Suppressor macrophage treated with lipopolysaccharide for 4 hours (primary cell): ENCODE measurements at places on chromosomes 2 and 18.

DNA sequence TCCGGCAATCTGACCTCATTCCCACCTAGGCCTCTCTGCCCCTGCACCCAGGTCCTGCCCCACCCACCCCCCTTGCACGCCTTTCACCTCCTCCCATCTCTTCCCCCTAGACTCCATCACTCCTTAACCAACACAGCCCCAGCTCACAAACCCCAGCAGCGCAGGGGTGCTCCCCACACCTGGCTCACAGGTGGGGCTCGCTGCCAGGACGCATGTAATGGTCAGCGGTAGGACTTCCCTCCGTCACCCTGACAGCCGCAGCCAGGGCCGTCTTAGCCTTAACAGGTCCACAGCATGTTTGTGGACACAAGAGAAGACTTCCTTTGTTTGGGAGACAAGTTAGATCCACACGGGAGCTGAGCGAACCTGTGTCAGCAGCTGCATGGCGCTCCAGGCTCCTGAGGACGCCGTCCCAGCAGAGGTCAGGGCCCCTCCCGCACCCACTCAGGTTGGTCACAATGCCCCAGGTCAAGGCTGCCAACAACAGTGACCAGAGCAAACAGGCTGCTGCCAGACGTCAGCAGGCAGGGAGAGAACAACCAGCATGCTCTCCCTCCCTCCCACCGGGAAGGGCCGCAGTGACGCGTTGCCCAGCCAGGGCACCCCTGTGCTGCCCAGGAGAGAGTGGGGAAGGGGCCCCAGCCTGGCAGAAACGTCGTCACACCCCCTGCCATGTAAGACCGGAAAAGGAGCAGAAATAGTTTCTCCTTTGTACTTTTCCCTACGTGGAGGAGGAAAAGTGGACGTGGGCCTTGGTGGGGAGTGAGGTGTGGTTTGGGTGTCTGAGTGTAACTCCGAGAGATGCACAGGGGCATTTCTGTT, 68.0 kb downstream of the PXDN start:
- DNase-seq = no peak

DNA sequence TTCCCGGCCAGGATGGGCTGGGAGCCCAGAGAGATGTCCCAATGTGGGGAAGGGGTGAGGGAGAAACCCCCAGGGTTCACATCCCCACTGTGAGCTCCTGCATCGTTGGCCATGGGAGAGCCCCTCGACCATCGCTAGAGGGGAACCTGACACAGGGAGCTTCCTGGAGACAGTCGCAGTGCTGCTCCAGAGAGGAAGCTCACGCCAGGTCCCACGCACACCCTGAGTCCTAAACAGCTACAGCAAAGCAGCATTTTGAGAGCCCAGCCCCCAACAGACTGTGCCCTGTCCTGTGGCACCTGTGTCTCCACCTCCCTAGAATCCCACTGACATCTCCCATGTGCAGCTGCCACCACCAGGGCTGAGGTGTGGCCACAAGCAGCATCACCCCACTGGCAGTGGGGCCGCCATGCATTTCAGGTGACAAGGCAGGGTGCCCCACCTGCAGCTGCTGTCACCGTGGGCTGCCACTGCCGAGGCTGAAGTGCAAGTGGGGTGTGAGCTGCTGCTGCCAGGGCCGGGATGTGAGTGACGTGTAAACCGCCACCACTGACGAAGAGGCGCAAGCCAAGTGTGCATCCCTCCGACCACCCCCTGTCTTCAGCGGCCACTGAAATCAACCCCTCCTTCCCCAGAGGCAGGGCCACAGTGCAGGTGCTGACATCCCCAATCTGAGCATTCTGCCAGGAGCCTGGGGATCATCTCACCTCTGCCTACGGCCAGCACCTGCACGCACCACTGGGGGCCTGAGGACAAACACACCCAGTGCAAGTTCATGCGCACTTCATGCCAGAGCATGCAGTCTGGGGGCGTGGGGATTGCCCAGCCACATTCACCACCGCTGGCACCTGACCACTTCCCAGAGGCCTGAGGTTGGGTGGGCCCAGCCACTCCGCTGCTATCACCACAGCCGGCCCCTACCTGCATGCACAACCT, 467.7 kb upstream of the SALL3 start:
- no peak for DNase-seq

GRCh38 chr2:66239655-66240054, 195.3 kb upstream of the MEIS1 start:
- DNase-seq = no peak

DNA sequence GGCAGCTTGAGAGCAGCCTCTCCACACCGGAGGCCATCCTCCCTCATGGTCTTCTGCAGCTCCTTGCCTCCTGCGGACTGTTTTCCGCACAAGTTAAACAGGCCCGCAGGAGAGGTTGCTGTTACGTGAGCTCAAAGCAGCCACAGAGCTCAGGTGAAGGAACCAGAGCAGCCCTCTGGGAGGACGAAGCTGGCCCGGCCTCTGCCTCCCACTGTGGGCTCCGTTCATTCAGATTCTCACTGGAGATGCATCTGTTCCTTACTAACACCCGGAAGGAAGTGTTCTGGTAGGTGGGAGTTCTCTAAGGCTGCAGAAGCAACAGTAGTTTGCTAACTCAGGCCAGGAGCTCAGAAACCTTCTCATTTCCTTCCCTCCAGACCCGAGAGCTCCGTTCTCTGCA, 10.9 kb downstream of the DIPK1C start:
- no peak for DNase-seq

GRCh38 chr18:47407736-47408135, 156.3 kb upstream of the SKOR2 start:
- DNase-seq = no peak

DNA sequence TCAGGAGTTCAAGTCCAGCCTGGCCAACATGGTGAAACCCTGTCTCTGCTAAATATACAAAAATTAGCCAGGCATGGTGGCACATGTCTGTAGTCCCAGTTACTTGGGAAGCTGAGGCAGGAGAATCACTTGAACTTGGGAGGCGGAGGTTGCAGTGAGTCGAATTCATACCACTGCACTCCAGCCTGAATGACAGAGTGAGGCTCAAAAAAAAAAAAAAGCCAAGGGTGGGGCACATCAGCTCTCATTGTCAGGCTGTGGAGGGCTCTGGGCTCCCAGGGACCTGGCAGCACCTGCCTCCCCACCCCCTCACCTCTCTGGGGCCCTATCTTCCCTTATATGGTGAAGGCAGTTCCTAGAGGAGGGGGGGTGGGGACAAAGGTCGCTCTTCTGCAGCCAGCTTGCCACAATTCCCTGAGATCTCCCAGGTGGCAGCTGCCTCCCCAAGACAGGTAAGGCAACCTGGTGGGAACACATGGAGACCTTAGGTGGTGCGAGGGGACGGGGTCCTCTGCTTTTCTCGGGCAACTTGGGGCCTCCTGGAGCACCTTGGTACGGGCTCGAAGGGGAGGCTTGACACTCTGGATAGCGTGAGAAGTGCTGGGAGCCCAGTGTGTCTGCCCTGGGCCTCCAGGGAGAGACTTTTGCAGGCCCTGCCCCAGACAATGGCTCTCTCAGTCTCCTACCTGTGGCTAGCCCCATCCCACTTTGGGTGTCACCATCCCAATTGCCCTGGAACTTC, at the start of gene VIL1:
TSS of gene VIL1 (plus strand) at position 407 of the 742 bp plus-strand sequence. CDS start 4,656 bp downstream, outside the sequence.
- no peak for DNase-seq

DNA sequence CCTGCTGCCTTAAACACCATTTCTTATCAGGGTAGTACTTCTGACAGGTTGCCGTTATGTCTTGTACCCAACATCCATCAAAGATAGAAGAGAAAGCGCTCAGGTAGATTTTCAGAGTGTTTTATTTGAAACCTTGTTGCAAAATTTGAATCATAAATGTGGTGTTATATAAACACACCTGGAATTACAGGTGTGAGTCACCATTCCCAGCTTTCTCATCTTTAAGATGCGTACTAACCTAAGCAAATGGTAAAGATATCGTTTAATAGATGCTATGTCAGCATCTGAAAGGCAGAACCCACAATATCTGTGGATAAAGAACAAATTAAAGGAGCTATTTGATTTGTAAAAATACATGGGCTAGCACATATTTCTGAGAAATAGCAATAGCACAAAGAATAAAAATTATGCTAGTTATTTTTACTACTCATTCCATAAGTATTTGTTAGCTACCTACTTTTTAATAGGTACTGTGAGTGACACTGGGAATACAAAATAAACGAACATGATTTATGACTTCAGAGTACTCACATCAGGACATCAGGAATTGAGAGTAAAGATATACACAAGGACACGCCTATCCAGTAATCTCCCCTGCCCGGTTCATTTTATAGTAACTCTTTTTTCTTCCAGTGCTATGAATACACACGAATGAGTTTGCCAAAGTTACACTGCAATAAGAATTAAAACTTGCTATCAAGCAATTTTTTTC, 193.8 kb downstream of the RBM43 start:
- no peak for DNase-seq

- peak; percentile 59 for DNase-seq
These were observed 51.0 kb upstream of the CYP26B1 start for GRCh38 chr2:72198532-72199241.

GRCh38 chr2:178247250-178247649, 52.9 kb downstream of the OSBPL6 start:
- no peak for DNase-seq

DNA sequence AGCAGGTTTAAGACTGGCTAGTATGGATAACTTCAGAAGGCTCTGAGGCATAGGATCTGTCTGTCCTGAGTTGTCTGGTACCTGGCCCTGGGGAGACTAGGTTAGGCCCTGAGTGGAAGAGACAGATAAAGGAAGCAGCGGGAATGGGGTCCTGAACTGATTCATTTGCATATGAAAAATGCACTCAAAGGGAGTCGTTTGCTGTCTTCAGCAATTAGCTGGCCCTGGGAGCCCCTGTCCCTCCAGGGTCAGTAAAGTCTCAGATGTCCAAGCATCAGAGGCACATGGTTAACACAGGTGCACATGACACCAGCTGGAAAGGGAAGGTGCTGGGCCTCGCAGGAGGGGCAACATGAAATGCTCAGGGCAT, 172.4 kb downstream of the ACOXL start:
- DNase-seq = no peak

DNA sequence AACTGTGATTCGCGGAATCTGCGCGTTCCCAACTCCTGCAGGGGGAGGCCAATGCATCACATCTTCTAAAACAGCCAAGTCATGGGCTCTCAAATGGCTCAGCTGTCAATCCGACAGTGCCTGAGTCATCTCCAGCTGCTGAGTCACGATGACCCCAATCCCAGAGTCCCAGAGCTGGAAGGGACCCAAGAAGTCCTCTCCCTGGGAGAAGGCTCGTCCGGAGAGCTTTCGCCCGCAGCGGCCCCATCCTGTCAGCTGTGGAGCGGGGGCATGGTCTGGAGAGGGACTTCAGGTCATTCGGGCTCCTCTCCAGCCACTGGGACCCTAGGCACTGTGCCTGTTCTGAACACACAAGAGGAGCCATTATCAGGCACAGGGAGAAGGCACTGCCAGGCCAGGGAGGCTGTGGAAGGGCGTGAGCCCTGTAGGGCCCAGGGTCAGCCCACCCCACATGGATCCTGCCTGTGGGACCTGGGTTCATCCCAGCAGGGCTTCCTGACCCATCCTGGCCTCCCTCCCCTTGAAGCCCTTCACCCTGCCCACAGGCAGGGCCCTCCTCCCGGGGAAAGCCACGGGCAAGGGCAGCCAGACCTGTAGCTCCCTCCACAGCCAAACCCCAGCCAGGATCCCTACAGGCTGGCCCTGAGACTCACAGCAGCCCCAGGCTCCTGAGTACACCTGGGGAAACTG, 47.6 kb upstream of the GPC1 start:
- DNase-seq = no peak

DNA sequence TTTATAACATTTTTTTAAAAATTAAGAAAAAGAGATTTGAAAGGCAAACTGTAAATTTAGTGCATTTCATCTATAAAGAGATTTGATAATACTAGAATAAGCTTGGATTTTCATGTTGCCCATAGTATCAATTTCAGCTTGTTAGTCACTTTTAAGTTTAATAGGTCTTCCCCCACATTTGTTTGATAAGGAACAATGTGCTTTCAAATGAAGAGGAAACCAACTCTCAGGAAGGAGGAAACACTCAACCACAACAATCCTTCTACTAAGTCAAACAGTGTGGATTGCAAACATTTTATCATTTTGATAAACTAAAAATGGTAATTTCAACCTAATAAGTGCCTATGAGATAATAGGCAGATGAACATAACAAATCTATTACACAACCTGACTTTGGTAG, 397.1 kb upstream of the CDH20 start:
- DNase-seq = no peak

GRCh38 chr18:34704074-34704473, 6.0 kb upstream of the DTNA start:
- DNase-seq = no peak

- no peak for DNase-seq
These were observed 46.1 kb downstream of the SERTAD2 start for GRCh38 chr2:64607381-64608304.

- no peak for DNase-seq
These were observed 44.1 kb downstream of the EVA1A start for GRCh38 chr2:75516378-75517360.
